ENCODE measurements at places on chromosomes 3 and 15.
A peak's percentile ranks its signal among the peaks of the same experiment; 100 is the strongest.

- no peak for DNase-seq
These were observed 12.7 kb downstream of the SEMA3F start for GRCh38 chr3:50167841-50168209.

GRCh38 chr3:100898681-100899080 lies 94.5 kb downstream of the ABI3BP start:
- DNase-seq = no peak

- DNase-seq = no peak
These were observed 224.5 kb downstream of the ZNF385D start for GRCh38 chr3:21526461-21526860.

GRCh38 chr3:30082652-30083051 lies 523.7 kb upstream of the TGFBR2 start:
- DNase-seq = no peak

GRCh38 chr3:55571913-55572312 lies 84.8 kb upstream of the WNT5A start:
- no peak for DNase-seq

DNA sequence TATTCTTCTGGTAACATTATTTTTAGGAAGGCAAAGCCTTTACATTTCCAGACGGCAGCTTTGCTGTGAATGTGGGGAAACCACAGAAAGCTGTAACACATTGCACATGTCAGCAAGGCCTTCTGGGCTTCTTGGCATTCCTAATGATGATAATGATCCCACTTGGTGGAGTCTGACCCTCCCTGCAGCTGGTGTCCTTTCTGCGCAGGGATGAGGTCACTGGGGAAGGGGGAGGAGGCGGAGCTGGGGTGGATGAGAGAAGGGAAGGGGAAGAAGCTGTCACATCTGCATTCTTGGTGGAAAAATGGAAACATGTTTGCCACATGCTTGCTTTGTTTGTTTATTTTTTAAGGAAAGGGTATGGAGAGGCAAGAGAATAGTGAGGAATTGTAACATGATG lies 68.6 kb downstream of the FILIP1L start:
- peak; percentile 76 for DNase-seq

All from forelimb muscle (tissue), 1 donor.